ENCODE measurements at places on chromosomes 1 and 21.

- DNase-seq, result no peak
These were observed 7.6 kb downstream of the CYP4X1 start for GRCh38 chr1:47031059-47031458.

- DNase-seq, result no peak
These were observed 7.7 kb upstream of the LAMB3 start for GRCh38 chr1:209659909-209660308.

- no peak for DNase-seq
These were observed 13.1 kb downstream of the TXNIP start for GRCh38 chr1:145983206-145983675.

- DNase-seq, result no peak
These were observed 64.4 kb downstream of the NTMT2 start for GRCh38 chr1:170210142-170210541.

GRCh38 chr1:22471078-22471477 lies 19.4 kb downstream of the ZBTB40 start:
- DNase-seq, result no peak

DNA sequence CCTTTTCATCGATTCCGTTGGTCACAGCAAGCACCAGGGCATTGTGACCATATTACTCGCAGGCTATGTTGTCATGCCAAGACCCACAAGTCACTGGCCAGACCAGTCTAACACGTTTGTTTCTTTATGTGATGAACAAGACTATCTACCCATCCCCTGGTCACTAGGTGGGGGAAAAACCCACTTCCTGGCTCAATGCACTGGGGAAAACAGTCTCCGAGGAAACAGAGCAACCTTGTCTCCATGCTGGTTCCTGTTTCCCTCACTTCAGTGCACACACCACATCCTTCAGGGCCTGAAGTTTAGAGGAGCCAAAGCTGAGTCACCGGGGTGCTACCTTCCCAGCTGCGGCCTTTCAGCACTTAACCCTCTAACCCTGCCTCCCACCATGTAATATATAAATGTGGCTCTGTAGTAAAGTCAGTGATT lies 20.9 kb downstream of the ERICH3 start:
- no peak for DNase-seq

DNA sequence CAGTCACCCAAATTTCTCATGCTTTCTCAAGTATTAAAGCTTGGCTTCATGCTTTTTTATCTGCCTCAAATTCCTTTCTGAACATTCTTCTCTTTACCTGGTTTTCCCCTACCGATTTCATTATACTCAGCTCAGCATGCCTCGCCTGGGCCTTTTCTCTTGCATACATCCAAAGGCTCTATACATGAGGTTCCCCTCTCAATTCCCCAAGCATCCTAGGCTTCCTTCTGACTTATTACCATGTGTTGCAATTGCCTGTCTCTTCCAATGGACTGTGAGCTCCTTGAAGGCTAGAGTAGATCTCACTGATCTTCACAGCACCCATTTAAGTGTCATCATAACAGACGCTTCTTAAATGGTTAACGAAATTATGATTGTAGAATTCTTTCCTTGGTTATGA lies 24.1 kb upstream of the CYP4A22 start:
- no peak for DNase-seq

DNA sequence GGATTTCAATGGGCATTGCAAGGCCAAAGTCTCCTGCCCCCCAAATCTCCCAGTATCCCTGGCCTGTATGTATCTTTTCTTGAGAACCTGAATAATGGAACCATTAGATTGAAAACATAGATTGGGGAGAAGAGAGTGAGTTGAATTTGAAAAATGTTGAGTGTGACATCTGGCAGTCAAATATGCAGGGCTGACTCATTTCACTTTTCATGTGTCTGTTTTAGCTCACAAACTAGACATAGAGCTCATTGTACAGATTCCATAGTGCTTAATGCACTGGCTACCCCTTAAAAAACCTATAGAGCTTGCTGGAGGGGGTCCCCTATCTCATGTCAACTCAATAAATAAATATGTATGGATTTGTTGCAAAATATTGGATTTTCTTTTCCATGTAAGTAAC lies 30.8 kb downstream of the DDR2 start:
- no peak for DNase-seq

DNA sequence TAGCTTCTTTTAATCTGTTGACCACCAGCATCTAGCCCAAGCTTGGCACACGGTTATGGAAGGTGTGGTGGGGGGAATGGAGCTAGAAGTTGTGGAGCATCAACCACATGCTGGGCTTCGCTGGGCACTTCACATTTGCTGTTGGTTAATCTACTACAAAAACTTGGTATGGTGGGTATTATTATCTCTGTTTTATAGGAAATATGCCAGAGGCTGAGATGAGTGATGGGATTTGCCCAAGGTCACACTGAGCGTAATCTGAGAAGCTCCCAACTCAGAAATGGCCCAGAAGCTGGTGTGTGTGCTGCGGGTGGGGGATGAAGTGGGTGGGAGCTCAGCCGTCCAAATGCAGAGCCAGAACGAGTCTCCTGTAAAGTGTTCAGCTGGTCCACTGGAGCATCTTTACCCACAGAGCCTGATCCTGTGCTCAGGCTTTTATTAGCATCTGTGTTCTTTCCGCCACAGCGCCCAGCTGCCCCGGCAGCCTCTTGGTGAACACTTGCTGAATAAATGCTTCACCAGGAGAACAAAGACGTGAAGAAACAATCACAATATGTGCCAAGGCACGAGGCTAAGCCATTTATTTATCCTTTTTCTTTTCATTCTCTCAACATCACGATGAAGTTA lies 98.6 kb upstream of the JUN start:
- peak; percentile 46 for DNase-seq
